ENCODE measurements at places on chromosomes 5 and 9.

DNA sequence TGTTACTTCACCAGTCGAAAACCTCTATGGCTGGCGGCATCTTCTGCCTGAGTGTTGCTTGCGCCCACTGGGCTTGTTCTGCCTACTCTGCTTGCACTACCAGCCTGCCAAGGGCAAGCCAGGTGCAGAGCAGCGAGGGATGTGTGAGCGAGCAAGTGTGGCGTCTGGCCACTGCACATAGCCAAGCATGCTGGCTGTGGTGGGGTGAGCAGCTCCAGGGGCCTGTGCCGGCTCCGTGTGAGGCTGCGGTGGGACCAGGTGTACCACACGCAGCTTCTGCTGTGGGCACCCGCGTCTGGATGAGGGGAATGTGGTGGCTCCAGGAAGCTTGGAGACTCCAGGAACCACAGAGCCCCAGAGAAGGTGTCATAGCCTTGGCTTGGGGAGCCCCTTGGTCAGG is 51.4 kb downstream of the GTF3C4 start:
- no peak for DNase-seq

GRCh38 chr5:149765932-149766331 is 35.8 kb downstream of the PPARGC1B start:
- DNase-seq: peak; percentile 66

GRCh38 chr9:136950656-136951276 is 1.3 kb upstream of the LCN12 start:
- no peak for DNase-seq

GRCh38 chr5:90675222-90675621 is 116.6 kb downstream of the ADGRV1 start:
- DNase-seq: no peak

DNA sequence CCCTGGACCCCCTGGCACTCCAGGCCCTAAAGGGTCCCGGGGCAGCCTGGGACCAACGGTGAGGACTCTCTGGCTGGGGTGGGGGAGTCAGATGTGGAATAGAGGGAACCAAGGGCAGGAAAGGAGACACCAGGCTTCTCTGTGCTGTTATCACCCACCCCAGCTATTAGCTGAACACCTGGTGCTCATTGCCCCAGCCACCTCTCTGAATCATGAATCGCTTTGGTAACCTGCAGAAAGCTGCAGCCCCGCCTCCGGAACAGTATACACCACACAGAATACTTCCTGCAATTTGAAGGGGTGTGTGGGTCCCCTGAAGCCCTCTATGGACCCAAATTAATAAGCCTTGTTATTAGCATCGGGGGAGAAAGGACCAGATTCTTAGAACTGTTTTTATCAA is 40.4 kb upstream of the ORM1 start:
- no peak for DNase-seq

DNA sequence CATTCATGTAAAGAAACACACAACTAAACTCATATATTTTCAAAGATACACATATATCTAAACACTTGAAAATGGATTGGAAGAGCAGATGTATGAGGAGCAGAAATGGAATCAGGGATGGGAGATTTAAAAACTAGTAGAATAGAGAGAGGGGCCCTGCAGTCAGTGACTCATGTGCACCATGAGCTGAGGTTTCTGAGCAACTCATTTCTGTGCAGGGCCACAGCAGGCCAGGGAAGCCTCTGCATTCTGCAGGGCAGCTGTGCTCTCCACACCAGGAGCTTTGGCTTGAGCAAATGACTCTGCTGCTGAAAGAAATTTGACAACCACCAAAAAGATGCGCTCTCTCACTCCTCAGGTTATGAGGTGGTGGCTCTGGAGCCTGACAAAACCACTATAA is 27.1 kb downstream of the LHX6 start:
- no peak for DNase-seq

- DNase-seq: no peak
Observed at GRCh38 chr5:9441610-9442009, 104.3 kb downstream of the SEMA5A start.

DNA sequence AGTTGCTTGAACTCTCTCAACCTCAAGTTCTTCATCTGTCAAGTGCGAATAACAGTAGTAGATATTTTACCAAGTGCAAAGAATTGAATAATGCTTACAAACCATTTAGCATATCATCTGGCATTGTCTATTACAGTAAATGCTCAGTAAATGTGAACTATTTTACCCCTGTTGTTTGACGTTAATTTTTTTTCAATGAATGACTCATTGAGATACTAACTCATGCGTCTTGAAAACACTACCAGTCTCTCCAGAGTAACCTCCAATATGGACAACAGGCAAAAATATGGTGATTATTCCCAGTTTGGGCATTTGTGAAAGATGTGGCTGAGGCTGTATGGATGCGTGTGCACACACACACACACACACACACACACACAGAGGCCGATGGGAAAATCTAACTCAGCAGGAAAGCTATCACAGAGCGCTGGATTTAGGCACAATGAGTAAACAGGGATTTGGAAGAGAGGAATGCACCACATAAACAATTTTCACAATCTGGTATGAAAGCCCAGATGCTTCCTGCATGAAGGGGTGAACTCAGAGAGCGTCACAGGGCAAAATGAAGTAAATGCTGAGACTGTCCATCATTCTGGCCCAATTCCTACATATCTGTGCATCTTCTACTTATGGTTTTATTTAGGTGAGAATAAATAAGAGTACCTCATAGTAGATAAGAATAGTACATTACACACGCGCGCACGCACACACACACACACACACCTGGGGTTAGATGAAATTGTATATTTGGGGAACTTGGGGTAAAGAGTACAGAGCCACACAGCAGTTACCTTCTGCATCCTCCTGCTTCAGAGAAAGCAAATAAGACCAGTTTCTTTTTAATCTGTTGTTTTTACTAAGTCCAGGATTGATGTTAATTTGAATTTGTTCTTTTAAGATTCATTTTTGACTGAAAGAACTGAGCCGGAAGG is 128.7 kb downstream of the PALM2AKAP2 start:
- no peak for DNase-seq

DNA sequence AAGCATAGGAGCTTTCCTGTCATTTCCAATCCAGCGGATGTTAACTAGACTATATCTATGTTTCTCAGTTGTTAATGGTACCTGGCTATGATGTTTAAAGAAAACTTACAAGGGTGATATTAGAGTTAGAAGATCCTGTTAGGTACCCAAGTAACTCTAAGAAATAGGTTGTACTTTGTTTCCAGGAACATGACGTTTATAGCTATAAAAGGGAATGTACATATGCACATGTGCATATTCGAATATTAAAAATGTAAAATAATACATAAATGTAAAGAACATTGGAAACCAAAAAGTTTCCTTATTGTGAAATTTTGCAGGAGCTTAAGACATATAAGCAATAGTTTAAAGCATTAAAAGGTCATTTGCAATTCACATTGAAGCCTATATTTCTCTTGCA is 247.7 kb upstream of the EDIL3 start:
- no peak for DNase-seq

GRCh38 chr9:93413530-93413929 is 38.0 kb upstream of the FAM120A start:
- DNase-seq: no peak

- DNase-seq: no peak
Observed at GRCh38 chr5:139642213-139642612, 5.9 kb upstream of the CXXC5 start.

DNA sequence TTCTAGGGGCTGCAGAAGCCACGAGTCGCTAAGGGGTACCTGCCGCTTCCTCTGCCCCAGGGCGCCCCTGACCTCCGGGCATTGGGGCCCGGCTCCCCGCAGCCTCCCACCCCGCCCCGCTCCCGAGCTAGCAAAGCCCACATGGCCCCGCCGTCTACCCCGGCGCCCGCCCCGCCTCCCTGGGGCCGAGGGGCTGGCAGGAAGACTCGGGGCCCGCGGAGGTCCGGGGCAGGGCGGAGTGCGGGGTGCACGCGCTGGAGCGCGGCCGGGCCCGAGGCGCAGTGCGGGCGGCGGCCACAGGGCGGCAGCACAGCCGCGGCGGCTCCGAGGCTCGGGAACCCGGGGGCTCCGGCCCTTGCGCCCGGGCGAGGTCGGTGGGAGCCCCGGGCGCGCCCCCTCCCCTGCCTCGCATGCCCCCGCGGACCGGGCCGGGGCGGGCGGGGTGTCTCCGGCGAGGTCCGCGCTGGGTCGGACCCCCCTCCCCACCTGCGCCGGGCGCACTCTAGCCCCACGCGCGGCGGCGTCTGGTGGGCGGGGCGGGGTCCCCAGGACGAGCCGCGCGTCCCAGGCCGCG is 6.7 kb downstream of the NRARP start:
- no peak for DNase-seq

- DNase-seq: no peak
Observed at GRCh38 chr5:67432606-67433005, 236.0 kb upstream of the CD180 start.
